ENCODE measurements at places on chromosomes 16 and 17.

GRCh38 chr17:72766761-72767356, 325.6 kb downstream of the SLC39A11 start:
- DNase-seq: no peak

- peak; percentile 20 for DNase-seq
Observed at GRCh38 chr17:49694847-49695697, 12.7 kb downstream of the SLC35B1 start.

- no peak for DNase-seq
Observed at GRCh38 chr16:85313526-85314301, 201.4 kb upstream of the CIBAR2 start.

- peak; percentile 37 for DNase-seq
Observed at GRCh38 chr16:397135-397661, at the start of gene NME4. NME4 (plus strand) TSS chr16:397199; CDS start chr16:397223, 24 bp downstream.

GRCh38 chr16:30472328-30472942, at the start of gene ITGAL:
ITGAL (plus strand) TSS chr16:30472742; CDS start chr16:30472838, 96 bp downstream.
- DNase-seq: no peak

DNA sequence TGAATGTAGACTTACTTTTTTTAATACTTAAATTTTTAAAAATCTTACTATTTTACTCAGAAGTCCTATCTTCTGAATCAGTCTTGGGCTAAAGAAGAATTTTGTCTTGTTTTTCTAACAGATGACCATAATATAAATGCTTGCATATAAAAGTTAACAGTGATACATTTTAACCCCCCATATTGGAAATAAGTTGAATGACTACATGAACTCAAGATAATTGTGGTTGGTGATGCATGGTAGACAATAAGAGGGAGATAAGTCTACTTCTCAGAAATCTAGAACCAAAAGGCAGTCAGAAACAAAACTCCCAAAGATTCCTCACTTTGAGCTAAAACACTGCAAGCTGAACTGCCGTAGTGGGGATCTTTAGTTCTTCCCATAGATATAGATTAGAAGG, 868.4 kb upstream of the SOX9 start:
- no peak for DNase-seq

DNA sequence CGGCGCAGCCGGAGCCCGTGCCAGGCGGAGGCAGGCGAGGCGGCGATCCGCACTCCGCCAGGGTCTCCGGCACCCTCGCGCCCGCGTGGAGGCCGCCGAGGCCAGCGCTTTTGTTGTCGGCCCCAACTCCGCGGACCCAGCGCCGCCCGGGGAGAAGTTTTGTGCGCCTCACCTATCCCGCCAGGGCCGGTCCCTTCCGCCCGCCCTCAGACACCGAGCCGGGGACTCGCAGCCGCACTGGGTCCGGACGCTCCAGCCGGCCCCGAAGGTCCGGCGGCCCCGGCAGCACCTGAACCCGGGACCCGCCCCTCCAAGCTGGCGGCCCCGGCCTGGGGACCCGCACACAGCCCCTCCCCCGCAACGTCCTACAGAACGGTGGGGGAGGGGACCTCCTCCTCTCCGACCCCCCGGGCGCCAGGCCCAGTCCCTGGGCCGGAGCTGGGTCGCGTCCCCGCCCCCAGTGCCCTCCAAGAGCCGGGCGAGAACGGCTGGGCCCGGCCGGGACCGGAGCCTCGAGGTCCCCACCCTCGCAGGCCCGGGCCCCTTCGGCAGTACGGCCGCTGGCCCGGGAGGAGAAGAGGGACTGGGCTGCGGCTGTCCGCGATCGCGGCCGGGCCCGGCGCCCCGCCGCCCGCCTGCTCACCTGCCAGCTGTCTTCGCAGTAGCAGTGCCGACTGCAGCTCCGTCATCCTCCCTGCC, 698 bp downstream of the UBE2G1 start:
- DNase-seq: peak; percentile 42

GRCh38 chr16:72532906-72533410, 361.0 kb upstream of the PMFBP1 start:
- DNase-seq: no peak

DNA sequence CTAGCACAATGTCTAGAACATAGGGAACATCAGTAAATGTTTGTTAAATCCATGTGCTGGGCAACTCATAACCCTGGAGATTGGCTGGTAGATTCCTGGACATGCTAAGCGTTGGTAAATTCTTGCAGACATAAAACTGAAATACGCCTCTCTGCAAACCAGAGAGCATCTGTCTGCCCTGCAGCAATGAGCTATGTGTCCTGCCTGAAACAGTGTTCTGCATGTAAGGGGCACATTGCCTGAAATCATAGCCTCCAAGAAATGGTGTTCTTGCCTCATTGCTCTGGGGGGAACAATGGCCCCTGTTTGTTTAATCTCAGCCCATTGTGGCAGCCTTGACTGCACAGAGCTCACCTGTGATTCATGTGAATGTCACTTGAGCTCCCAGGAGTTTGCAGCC, 113.5 kb upstream of the CCL2 start:
- DNase-seq: no peak

DNA sequence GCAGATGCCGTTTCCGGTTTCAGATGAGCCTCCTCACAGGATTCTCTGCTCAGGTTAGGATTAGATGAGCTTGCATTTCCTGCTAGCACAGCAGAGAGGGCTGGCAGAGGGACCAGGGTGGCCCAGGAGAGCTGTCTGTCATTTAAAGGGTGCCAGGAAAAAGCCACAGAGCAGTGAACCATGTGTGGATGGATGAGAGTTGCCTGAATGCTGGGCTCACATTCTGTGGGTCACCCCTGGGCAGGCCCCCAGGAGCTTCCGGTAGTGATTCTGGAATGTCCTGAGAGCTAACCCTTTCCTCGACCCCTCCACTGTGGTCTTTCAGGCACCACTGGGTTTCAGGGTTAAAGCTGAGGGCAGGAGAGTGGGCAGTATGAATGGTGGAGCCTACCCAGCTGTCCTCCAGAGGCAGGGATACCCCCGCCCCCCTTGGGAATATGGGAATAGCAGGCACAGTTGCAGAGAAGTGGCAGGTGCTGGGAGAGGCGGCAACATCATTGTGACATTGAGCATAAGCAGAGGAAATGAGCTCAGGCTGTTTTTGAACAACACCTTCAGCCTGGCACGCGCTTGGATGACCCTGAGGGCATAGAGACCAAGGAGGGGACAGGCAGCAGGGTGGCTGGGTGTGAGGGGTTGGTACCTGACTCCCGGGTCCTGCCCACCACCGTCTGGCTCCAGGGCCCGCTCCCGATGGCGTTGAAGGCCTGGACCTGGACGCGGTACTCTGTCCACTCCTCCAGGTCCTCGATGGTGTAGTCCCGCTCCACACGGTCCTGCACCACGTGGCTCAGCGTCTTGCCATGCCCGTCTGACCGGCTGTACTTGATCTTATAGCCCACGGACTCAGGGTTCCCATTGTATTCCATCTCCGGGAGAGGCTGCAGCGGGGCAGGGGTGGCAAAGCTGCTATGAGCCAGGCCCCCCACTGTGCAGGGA, 83.0 kb upstream of the CDC42EP4 start:
- peak; percentile 74 for DNase-seq

DNA sequence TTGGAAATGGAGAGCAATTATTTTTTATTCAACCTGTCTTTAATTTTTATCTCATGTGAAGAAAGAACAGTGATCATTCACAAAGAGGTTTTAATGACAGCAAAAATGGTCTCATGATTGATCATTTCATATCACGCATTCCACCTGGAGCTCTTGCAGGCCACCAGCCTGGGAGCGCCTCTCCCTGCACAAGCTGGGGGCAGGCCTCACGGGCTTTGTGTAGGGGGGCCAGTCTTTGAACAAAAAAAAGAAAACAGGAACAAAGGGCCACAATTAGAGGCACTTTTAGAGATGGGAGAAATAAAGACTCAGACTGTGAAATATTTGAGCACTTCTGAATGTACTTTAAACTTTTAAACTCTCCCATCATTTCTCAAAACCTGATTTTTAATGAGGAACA, 232.9 kb downstream of the CHD9NB start:
- DNase-seq: no peak

DNA sequence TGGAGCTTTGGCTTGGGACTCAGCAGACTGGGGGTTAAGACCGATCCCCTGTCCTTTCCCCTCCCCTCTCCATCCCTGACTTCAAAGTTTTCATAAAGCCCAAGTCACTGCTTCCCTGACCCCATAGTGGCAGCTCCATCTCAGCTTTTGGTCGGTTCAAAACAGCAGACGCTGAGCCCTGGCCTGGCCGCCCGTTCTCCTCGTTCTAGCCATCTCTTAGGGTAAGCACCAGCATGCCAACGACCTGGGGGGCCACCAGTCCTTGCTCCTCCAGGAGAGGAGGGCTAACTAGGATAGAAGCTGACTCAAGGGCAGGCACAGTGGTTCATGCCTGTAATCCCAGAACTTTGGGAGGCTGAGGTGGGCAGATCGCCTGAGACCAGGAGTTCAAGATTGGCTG, 1.5 kb upstream of the HIGD1B start:
- DNase-seq: no peak

DNA sequence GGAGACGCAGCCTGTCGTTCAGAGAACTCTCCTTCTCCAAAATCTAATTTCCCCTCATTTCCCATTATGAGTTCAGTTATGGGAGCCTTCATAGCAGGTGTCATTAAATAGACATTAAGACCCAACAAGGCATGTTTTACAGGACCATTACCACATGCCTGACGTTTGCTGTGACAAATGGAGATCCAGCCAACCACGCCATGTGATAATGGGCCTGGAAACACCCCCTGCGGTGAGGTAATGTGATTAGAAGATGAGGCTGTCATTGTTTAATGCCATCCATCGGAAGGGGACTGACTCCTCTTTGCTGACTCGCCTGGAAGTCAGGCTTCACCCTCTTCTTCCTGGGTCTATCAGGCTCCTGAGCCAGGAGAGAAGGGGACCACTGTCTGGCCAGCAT, 76.9 kb downstream of the WSCD1 start:
- no peak for DNase-seq

- no peak for DNase-seq
Observed at GRCh38 chr17:82582213-82582612, 62.7 kb downstream of the FOXK2 start.

GRCh38 chr17:67855504-67856324, 30.4 kb downstream of the BPTF start:
- DNase-seq: no peak

- DNase-seq: no peak
Observed at GRCh38 chr16:25796239-25796638, 104.5 kb downstream of the HS3ST4 start.

- DNase-seq: no peak
Observed at GRCh38 chr16:79982361-79982760, 381.8 kb upstream of the MAF start.

- no peak for DNase-seq
Observed at GRCh38 chr16:81831722-81832126, 52.6 kb downstream of the PLCG2 start.

DNA sequence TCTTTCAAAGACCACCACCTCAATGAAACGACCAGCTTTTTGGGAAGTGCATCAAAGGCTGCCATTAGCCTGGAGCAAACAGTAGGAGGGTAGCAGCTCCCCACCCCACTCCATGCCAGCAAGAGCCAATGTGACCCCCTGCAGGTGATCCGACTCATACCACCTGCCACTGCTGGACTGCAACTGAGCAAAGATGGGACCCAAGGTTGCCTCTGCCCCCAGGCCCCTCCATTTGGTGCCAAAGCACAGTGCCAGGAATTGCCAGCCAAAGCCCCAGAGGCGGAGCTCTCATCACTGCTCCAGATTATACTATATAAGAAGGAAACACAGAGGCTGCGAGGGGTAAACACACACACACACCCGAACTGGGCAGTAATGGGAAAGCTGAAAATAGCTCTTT, 8.3 kb downstream of the PITPNM3 start:
- DNase-seq: no peak

- peak; percentile 6 for DNase-seq
Observed at GRCh38 chr16:6032438-6032837, 934.8 kb upstream of the EEF2KMT start.

GRCh38 chr16:1416521-1416941, 2.0 kb upstream of the UNKL start:
- DNase-seq: no peak

GRCh38 chr17:760371-760770, 8.3 kb upstream of the GEMIN4 start:
- no peak for DNase-seq

DNA sequence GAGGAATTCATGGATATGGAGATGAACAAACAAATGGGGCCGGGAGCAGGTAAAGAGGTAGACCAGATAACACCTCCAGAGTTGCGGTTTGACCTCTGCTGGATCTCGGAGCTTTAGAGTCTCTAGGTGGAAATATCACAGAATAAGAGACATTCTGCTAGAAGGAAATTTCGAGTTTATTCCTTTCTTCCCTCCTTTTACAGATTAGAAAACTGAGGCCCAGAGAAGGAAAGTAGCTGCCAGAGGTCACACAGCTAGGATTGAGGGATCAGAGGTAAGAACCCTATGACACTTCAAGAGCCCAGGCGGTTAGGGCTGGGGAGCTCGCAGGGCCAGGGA, 7.7 kb upstream of the COL1A1 start:
- no peak for DNase-seq

GRCh38 chr16:70677499-70678120, 8.2 kb downstream of the MTSS2 start:
- DNase-seq: no peak

DNA sequence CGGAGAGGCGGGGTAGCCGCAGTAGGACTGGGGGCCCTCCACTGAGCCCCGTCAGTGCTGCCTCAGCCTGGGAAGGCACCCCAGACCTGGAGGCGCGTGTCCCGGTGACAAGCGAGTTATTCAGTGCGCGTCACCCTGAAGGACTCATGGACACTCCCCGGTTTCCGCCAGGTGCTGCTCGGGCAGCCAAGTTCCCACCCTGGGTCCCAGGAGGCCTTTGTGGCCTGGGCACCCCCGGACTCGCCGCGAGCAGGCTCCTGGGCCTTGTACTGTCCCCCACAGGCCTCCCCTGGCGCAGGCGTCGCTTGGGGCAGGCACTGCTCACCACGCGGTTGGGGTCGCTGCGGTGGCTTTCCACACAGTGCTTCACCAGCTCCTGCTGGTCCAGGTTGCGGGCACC, 7.6 kb downstream of the RNF166 start:
- DNase-seq: no peak

DNA sequence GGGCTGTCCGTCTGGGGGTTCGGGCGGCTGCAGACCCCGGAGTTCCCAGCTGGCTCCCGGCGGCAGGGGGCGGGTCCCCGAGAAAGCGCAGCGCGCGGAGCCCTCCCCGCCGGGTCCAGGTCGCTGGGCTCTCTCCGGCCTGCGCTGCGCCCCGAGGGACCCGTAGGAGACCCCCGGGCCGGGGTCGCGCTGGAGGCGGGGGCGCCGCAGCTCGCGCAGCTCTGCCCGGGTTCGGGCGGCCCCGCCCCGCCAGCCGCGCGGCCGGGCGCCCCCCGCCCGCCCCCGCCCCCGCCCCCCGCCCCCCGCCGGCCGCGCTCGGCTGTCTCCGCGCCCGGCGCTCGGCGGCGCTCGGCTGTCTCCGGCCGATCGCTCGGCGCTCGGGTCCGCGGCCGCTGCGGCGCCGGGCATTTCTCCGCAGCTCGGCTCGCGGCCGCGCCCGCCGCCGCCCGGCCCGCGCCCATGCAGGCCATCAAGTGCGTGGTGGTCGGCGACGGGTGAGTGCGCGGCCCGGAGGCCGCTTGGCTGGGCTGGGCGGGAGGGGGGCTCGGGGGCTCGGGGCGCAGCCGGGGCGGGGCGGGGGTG, at the start of gene RAC3:
TSS of gene RAC3 (plus strand) at position 376 of the 582 bp plus-strand sequence. CDS start at position 460, 84 bp downstream.
- DNase-seq: peak; percentile 25

DNA sequence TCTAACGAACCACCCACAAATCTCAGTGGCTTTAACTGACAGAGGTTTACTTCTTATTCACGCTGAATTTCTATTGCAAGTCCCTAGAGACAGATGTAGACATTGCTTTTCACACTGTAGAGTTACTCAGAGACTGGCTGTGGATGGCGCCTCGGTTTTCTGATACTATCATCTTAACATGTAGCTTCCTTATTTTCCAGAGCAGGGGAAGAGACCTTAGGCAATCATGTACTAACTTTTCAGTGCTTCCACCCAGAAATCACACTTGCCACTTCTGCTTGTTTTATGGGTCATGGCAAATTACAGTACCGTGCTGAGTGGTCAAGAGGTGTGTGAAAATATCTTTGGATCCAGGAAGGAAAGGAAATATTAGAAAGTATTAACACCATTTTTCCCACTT, 65.4 kb downstream of the MAF start:
- no peak for DNase-seq
